Fibroblast of the aortic adventitia (primary cell): ENCODE measurements at places on chromosomes 11 and 22. TPM values are rescaled to one million over a fixed set of nuclear protein-coding genes. Genes with fewer than 3 reads are reported as not detected.

HPX gene
- 1.2 TPM in 1 of 2 replicates, not detected in the other for total RNA-seq

CELF1 gene
- total RNA-seq, result 63.2 and 103 TPM in 2 replicates

FAM111B gene
- total RNA-seq, result 0.41 and 42.9 TPM in 2 replicates

- peak; percentile 86 for DNase-seq
Observed at GRCh38 chr11:128575961-128576350, 11.4 kb downstream of the ETS1 start.

GRCh38 chr11:75523189-75523588, 2.6 kb downstream of the GDPD5 start:
- DNase-seq, result no peak

- DNase-seq, result no peak
Observed at GRCh38 chr11:36214480-36214879, 74.7 kb downstream of the COMMD9 start.

GRCh38 chr11:104964247-104964646, 4.1 kb downstream of the CASP4 start:
- DNase-seq, result no peak

- DNase-seq, result no peak
Observed at GRCh38 chr11:73019449-73019848, 122.7 kb downstream of the FCHSD2 start.
